Stimulated activated CD8-positive, alpha-beta memory T cell treated with anti-CD3 and anti-CD28 coated beads, Interleukin-4, amount 100 ng/mL, for 1 hour (primary cell): ENCODE measurements at places on chromosomes 4 and X.

DNA sequence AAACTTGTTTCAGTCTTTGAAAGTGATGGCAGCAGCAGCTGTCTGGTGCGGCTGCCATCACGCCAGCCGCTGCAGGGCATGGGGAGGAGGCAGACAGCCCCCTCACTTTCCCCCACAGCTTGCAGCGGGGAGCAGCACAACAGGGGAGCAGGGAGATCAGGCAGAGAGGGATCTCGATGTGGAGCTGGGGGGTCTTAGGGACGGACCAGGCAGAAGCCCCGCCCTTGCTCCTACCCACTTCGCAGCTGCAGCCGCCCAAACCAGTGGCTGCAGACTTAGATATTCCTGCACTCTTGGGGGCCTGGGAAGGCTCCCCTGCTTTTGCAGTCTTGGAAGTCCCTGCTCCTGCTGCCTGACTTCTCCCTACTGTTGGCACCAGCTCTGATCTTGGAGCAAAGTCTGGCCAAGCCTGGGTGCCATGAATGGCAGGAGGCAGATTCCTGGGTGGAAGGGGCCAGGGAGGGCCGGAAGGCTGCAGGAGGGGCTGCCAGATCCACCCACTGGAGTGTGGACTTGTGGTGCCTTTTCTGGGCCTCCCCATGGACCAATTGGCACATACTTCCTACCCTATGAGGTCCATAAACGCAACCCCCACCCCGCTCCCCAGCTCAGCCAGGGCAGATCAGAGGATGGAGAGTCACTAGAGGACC is 14.0 kb upstream of the MFAP3L start:
- DNase-seq, result no peak

DNA sequence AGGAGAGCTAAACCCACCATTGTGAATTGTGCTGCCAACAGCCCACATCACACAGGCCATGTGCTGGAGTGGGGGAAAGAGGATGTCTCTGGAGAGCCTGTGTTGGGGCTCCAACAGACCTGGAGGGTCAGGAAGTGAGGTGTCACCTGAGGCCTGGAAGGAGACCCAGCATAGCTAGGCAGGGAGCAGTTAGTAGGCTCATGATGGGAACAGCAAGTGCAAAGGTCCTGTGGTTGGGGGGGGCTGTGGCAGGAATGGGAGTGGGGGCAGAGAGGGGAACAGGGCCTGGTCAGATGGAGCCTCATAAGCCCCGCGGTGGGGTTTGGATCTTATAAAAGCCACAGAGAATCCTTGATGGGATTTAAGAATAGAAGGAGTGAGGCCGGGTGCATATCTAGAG is 35.9 kb upstream of the GPR78 start:
- no peak for DNase-seq

DNA sequence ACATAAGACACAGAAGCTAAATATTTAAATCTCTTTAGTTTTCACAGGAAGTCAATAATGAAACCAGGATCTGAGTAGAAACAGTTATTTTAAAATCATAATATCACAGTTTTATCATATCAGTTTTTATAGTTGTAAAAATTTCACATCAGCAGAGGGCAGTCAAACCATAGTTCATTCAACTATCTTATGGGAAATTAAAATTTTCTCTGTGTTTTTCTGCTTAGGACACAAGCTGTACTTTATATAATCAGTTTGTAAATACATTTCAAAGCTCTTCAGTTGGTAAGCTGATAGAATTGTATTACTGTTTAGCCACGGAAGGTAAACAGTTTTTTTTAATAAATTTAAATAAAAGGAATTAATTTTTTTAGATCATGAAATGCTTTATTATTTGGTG is 204.8 kb upstream of the NUDT6 start:
- DNase-seq, result no peak

- no peak for DNase-seq
Measured at GRCh38 chr4:14169460-14169859, 541.9 kb upstream of the BOD1L1 start.

DNA sequence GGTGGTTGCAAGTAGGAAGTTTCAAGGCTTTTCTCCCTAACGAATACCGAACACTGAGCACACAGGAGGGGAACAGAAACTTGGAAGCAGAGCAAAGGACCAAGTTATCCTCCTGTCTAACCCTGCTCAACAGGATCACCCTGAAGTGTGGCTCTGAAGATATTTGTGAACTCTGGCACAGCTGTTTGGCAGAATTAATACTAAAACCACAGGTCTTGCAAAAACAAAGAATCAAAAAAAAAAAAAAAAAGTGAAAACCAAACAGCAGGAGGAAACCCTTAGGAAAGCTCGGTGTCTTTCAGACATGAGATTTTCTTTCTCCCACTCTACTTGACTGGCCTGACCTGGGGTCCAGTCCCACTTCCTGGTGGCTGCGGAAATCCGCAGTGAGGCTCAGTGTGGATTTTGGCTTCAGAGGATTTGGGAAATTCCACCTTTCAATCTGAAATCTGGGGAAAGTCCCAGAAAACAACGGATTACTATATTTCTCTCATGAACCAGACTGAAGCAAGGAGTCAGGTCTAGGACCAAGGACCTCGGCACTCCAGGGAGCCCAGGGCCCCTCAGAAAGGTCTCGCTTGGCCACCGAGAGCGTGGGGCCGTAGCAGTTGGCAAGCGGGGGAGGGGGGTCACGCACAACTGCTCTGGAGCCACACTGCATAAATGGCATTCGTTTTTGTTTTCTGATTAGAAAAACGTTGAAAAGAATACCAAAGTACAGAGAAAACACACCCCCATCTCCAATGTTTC is 867 bp downstream of the TIFA start:
- no peak for DNase-seq

- no peak for DNase-seq
Measured at GRCh38 chr4:10205223-10205622, 88.6 kb upstream of the WDR1 start.

GRCh38 chr4:17811078-17811603 is 362 bp downstream of the NCAPG start:
- no peak for DNase-seq

- DNase-seq, result no peak
Measured at GRCh38 chr4:75494563-75494962, 19.6 kb downstream of the RCHY1 start.

DNA sequence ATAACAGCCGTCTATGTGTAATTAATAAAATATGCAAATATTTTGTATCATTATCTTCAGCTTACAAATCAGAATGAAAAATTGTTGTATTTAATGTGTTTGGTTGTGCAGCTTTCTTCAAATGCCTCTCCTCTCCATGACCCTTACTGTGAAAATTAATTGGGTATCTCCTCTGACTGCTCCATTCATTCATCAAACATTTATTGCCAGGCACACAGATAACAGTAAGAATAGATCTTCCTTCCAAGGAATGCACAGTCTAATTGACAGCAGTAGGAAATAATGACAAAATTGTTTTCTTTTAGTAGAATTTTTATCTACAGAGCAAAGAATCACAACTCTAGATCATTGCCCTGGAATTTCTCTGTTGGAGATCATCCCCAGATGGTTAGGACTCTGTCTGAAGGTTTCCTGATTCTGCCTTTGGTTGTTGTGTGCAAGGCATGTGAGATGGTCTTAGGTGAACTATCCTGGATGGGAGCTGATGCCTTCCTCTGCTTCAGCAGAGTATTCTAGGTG is 395.0 kb upstream of the FAT1 start:
- DNase-seq, result no peak

DNA sequence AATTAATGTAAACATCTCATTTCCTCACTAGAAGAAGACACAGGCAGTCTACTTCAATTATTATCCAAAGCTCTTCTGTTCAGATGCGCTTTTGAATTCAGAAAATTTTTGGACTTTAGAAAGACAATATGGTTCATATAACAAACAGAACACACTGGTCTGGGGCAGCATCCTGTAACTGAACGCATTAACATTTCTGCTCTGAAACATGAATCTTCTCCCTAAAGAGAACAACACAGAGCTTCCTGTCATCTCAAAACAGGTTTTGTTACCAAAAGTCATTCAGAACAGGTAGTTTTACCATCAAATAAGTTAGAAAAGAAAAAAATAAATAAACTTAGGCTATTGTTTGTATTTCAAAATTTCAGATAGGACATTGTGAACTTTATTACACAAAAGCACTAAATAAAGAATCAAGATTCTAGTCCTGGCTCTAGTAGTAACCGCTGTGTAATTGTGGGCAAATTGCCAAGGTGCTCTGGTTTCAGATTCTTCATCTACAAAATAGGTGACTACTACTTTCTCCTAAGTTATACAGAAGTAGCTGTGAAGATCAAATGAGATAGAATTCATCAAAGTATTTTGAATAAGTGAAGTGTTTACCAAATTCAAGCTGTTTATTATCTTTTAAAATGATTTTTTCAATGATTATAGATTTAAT is 252.3 kb upstream of the RASGEF1B start:
- DNase-seq, result no peak

DNA sequence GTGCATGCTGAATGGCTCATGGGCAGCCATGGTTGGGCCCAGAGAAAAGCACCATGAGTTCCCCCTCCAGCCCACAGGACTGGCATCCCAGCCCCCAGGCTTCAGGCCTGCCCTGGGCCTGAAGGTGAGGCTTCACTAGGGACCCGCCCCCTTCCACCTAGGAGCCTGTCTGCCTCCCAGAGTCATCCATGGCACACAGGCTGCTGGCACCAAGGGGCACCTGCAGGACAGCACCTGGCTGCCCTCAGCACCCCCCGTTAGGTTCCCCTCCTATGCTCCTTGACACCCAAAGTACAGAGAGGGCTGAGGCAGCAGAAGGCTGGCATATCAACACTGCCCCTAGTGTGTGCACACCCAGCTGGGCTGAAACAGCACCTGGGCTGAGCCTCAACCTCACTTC is 566.7 kb upstream of the PCDH7 start:
- DNase-seq, result no peak

DNA sequence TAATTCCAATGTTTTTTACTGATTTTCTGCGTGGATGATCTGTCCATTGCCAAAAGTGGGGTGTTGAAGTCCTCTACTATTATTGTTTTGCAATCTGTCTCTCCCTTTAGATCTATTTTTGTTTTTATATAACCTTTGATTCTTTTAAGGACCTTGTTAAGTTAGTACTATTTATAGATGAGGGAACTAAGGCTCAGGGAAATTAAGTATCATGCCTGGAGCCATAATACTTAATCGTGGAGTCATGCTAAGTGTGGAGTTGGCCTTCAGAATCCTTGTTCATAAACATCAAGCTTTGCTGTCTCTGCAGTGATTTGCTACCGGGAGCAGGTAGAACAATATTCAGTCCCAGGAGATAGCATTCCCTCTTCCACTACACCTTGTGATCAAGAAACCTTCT is 31.0 kb downstream of the SGMS2 start:
- DNase-seq, result no peak

DNA sequence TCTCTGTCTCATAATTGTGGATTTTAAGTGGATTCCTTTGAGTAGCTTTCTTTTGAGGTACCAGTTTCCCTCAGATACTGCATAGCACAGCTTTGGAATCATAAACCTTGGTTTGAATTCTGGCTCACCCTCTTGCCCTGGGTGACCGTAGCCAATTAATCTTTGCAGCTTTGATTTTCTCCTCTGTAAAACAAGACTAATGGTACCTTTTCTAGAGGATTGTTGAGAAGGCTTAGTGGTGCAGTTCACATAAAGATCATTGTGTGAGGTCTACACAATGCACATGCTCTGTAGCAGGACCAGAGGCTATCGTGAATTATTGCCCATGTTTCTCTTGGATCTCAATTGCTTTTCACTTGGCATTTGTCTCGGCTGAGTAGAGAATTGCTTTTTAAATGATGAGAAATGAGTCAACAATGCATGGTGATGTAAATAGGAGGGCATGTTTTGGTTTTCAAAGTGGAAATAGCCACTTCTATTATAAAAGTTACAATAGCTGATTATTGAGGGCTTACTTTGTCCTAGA is 47.9 kb downstream of the TMEM131L start:
- no peak for DNase-seq

- no peak for DNase-seq
Measured at GRCh38 chrX:53383376-53384076, 38.9 kb downstream of the SMC1A start.

GRCh38 chr4:123423819-123424218 is 27.2 kb downstream of the SPRY1 start:
- no peak for DNase-seq

DNA sequence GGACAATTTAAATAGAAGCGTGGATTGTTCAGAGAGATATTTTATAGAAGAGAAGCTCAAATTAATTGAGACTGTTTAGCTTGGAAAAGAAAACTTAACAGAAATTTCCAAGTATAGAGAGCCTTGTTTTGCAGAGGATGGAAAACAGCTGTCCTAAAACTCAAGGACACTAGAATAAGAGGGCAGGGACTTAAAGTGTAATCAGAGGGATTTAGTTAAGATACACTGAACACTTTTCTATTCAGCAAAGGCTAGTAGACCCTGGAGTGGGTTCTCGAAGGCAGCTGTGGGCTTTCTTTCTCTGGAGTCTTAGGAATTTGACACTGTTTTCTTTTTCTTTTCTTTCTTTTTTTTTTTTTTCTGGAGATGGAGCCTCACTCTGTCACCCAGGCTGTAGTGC is 92.7 kb upstream of the ARX start:
- no peak for DNase-seq

DNA sequence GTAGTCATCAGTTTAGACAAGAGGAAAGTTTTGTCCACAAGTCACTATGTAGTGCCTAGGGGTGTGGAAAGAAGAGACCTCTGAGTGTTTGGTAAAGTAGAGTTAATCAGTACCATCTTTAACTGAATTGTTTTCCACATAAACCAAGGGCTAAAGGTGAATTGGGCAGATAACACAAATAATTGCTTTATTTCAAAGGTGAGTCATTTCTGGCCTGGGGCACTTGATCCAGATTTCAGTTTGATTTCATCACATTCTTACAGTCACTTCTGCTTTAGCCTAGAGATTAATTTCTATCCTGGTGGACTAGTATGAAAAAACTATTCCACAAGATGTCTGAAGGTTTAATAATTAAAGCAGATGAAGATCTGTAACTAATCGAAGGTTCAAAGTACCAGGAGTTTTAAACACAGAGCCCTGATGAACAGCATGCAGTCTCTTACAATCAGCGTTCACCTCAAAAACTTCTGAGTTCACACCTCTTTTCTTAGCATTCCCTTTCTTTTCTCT is 74.5 kb upstream of the BOD1L1 start:
- no peak for DNase-seq

DNA sequence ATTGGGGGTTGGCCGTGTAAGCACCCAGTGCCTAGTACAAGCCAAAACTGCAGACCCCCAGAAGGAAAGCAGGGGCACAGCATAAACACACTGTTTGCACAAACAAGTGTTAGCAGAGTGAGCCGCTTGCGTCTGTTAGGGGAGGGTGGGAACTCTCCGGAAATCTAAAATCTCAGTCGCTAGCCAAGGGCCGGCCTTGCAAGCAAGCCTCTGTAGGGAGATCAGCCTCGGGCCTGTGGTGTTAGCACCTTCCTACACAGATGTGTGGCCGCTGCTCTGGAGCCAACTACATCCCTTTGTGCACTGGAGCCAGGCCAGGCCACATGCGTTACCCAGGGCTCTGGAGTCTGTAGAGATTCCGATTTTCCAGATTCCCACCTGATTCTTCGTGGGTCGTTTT is 67.1 kb downstream of the GPR143 start:
- DNase-seq, result no peak

- DNase-seq, result no peak
Measured at GRCh38 chrX:129653971-129654651, 645 bp downstream of the APLN start.

DNA sequence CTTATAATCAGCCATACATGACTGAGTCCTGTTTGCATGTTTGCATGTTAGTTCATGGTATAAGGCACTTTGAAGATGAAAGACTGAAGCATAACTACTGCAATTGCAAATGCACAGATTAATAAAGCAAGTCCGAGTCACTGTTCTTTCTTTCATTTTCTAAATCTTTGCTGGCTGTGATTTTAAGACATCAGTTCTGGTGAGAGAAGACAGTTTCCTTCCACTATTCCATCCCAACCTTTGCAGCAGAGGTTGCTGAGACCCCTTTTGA is 28.3 kb downstream of the RASL11B start:
- no peak for DNase-seq

- peak; percentile 50 for DNase-seq
Measured at GRCh38 chrX:103533511-103534216, 14.4 kb upstream of the RAB40A start.
